Activated naive CD4-positive, alpha-beta T cell treated with anti-CD3 and anti-CD28 coated beads, Interleukin-2, amount 50 U/mL, for 16 hours (primary cell): ENCODE measurements at places on chromosomes 6 and 20.

DNA sequence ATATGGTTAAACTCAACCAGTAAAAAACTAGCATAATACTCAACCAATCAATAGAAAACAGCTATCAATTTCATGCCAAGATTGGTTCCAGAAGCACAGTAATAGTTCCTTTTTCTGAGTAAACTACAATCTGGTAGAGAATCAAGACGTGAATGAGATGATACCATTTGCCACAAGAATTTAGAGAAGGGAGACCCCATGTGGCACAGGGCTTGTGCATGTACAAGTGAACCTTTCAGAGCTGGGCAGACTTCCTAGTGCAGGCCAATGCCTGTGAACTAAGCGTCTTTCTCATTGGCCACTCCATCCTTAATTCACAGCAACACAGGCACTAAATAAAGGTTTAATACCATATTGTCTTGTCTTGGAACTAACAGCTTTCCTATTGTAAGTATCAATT lies 213.5 kb downstream of the RFPL4B start:
- no peak for DNase-seq

- no peak for DNase-seq
Measured at GRCh38 chr6:160500639-160501038, 152.5 kb downstream of the SLC22A3 start.

DNA sequence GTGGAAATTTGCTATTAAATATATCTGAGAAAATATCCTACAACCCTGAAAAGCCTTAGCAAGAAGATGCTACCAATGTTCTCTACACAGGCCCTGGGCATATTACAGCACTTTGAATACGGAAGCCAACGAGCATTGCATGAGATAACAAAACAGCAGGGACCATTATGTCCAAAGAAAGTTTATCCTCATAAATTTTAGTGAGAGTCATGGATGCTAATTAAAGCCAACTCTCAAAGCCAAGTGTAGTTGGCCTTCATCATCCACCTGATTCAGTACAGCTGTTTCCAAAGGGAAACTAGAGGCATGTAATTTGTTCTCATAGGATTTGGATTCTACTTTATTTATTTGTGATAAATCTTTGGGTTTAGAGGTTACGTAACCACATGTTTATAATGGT lies 564.8 kb downstream of the RFPL4B start:
- DNase-seq = no peak

- DNase-seq = no peak
Measured at GRCh38 chr6:79173378-79173777, 61.1 kb downstream of the HMGN3 start.

- no peak for DNase-seq
Measured at GRCh38 chr6:162014069-162014811, 713.3 kb downstream of the PRKN start.

GRCh38 chr6:158627168-158627939 lies 17.2 kb downstream of the DYNLT1 start:
- no peak for DNase-seq

DNA sequence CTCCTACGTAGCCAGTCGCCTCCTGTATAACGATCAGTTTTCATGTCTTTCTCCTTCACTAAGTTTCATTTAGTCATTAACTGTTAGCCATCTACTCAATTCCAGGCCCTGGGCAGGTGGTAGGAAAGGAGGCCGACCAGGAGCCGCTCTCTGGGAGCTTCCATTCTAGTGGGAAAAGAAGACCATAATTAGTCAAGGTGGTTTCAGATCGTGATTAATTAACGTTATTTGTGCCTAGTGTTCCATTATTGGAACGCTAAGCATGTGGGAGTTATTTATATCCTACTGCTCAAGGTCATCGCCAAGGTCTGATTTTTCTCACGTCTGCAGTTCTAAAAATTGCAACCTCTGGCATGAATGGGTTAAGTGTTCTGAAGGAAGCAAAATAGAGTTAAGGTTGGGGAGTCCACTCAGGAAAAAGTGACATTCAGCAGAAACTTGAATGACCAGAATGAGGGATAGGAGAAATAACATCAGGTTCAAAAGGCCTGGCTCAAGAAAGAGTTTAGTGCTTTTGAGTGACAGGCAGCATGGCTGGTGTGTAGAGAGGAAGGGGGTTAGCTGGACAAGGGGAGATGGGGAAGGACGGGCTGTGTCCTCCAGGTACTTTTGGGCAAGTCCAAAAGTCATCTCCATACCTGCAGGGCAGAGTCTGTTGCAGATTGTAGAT lies 812 bp downstream of the SLC9A8 start:
- no peak for DNase-seq

DNA sequence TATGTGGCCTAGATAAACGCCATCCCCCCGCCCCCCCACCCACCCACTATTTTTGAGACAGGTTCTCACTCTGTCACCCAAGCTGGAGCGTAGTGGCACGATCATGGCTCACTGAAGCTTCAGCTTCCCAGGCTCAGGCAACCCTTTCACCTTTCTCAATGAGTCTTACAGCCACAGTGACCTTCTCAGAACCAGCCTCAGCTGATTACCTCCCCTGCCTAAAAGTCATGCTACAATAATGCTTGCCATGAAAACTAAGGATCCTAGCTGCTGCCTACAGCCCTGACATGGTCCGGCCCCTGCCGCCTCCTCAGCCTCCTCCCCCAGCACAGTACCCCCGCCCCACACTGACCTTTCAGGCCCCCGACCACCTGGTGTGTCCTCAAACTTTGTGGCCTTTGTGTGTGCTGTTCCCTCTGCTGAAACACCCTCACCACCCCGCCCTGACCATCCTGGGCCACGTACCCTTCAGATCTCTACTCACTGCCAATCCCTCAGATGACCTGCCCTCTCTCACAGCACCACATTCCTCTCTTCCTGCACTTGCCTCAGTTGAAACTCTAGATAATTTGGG lies 31.3 kb downstream of the PNPLA1 start:
- DNase-seq = no peak

- no peak for DNase-seq
Measured at GRCh38 chr6:143694560-143694959, 16.8 kb downstream of the PHACTR2 start.

DNA sequence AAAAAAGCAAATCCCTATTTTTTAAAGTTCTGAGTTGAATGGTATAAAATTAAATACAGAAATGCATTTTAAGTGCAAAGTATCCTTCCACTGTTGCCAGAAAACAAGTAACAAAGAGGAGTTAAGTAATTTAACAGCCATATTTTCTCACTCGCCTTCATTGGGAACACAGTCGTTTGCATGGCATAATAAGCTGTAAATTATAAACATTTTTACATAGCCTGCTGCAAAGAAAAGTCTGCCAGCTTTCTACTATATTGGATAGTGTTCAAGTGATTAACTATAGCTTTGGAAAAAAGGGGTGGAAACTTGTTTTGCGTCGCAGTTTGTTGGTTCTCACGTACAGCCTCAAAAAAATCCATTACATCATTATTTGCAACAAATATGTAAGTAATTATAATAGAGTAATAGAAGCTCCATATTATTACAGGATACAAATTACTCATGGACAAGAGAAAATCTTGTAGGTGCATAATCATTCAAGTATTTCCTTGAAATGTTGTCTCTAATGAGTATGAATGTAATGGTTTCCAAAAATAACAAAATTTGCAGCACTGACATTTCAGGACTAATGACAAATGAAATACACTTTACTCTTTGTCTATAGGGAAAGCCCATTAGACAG lies 139.3 kb downstream of the PDSS2 start:
- no peak for DNase-seq

GRCh38 chr6:21601339-21601923 lies 7.9 kb downstream of the SOX4 start:
- no peak for DNase-seq

GRCh38 chr6:77324866-77325265 lies 138.4 kb downstream of the HTR1B start:
- DNase-seq = no peak

GRCh38 chr6:44223319-44224028 lies at the start of gene SLC29A1:
Gene SLC29A1 (plus strand): TSS chr6:44223595. CDS start chr6:44227314, 3,719 bp downstream.
- peak; percentile 88 for DNase-seq
